ENCODE measurements at places on chromosomes 5 and 9.

GRCh38 chr9:135268981-135269380, 181.5 kb downstream of the OLFM1 start:
- DNase-seq, result no peak

- no peak for DNase-seq
Measured at GRCh38 chr5:136382071-136382470, 16.7 kb upstream of the TRPC7 start.

DNA sequence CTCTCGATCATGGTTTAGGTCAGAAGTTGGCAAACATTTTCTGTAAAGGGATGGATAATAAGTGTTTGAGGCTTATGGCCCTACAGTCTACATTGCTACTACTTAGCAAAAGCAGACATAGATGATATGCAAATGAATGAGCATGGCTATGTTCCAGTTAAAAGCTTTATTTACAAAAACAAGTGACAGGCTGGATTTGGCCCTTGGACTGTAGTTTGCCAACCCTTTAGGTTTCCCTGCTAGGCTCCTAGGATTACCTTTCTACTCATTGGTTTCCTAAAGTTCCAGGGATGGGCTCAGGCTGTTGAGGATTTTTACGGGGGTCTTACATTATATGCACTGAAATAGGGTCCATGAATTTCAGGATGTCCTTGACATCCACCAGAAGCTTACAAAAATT, 57.5 kb downstream of the GPR21 start:
- no peak for DNase-seq

- no peak for DNase-seq
Measured at GRCh38 chr5:137997726-137998213, 35.1 kb downstream of the FAM13B start.

- no peak for DNase-seq
Measured at GRCh38 chr5:107040907-107041306, 629.8 kb downstream of the EFNA5 start.

DNA sequence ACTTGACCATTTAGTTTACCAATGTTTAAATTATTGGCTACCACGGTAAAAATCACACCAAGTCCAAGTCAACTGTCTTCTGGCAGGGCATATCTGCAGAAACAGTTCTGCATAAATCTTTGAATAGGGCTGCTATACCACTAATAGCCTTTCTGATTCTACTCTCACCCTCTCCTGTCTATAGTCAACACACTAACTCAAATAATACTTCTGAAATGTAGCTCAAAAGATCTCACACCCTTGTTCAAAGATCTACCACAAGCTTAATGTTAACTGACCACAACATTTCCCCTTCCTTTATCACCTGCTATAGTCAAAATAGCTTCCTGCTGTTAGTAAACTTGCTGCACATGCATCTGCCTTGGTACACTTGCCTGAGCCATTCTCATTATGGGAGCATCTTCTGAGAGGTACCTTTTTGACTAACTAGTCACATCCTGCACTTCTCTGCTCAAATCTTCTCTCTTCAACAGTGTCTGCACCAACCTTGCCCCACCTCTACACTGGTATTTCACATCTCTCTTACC, 319.4 kb downstream of the CDH10 start:
- no peak for DNase-seq

GRCh38 chr9:98236901-98237487, 18.5 kb downstream of the TBC1D2 start:
- no peak for DNase-seq

DNA sequence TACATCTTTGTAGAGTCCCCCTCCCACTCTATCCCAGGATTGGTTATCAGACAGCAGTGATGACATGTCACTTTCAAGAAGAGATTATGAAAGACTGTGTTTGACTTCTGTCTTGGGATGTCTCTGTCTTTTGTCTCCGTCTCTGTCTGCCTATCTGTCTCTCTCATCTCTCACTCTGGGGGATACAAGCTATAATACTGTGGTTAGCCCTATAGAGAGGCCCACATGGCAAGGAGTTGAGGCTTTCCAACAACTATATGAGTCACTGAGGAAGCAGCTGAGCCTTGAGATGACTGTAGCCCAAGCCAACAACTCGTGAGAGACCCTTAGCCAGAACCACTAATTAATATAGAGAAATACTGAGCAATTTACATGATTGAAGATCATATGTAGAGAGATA, 284.8 kb downstream of the PDE4D start:
- no peak for DNase-seq

GRCh38 chr5:76210946-76211345, 127.8 kb downstream of the SV2C start:
- no peak for DNase-seq

- no peak for DNase-seq
Measured at GRCh38 chr9:137280474-137281344, 3.2 kb downstream of the TOR4A start.

- DNase-seq, result no peak
Measured at GRCh38 chr9:126151686-126152134, 174.9 kb upstream of the MVB12B start.

DNA sequence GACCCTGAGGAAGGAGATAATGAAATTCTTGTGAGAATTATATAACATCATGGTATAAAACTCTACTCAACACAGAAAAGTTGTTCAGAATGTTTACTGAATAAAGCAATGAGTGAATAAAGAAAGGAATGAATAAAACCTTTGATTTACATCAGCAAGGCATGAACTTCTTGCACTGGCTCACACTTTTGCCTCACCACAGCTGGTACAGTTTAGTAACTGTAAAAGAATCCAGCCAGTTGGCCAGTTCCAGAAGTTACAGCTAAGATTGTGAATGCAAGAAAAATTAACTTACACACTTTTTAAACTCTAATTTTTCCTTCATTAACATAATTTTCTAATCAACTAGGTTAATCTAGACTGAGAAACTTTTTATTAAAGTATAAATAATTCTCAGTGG, 490.9 kb downstream of the NFIB start:
- DNase-seq, result no peak

GRCh38 chr9:13971415-13971814, 342.5 kb downstream of the NFIB start:
- DNase-seq, result no peak

- no peak for DNase-seq
Measured at GRCh38 chr5:116453988-116454411, 120.6 kb downstream of the SEMA6A start.

DNA sequence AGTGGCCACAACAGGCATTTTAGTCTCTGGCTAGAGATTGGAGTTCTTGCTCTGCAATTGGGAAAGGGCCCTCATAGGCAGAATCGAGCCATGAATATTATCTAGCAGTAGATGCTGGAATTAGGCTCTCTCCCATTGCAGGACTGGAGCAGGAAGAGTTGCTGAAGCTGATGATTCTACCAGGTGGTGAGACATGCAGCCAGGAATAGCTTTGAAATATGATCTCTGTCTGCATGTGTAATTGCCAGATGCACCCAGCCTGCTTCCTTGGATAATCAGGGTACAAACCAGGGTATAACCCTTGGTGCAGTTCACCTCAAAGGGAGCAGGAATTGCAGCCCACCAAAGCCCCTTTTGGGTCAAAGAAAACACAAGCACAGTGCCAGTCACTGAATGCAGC, 211.4 kb upstream of the FTMT start:
- no peak for DNase-seq

- no peak for DNase-seq
Measured at GRCh38 chr5:93583439-93583767, 381 bp downstream of the NR2F1 start.

DNA sequence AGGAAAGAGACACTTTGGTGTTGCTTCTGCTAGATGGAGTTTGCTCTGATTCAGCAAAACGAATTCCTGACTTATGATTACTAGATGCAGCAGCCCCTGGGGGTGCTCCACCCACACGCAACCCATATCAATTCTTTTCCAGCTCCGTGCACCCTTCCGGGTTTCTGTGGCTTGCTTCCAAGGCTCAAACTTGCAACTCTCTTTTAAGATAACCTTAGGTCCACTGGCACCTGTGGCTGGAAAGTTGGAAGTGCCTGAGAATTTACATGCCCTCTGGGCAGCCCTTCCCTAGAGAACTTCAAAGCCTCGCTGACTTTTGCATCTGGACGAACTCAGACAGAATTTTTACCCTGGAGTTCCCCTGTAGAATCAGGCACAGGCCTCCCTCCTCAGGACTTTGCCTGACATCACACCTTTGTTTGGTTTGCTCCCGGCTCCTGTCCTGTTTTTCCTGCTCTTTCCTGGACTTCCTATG, 224.9 kb downstream of the SNX18 start:
- no peak for DNase-seq

GRCh38 chr5:107294211-107294550, 376.6 kb downstream of the EFNA5 start:
- no peak for DNase-seq

GRCh38 chr9:94900222-94901018, 173.9 kb downstream of the AOPEP start:
- DNase-seq, result no peak

GRCh38 chr9:133580419-133580738, 28.8 kb downstream of the FAM163B start:
- DNase-seq, result no peak

- DNase-seq, result no peak
Measured at GRCh38 chr5:6434731-6435130, 13.9 kb upstream of the UBE2QL1 start.

DNA sequence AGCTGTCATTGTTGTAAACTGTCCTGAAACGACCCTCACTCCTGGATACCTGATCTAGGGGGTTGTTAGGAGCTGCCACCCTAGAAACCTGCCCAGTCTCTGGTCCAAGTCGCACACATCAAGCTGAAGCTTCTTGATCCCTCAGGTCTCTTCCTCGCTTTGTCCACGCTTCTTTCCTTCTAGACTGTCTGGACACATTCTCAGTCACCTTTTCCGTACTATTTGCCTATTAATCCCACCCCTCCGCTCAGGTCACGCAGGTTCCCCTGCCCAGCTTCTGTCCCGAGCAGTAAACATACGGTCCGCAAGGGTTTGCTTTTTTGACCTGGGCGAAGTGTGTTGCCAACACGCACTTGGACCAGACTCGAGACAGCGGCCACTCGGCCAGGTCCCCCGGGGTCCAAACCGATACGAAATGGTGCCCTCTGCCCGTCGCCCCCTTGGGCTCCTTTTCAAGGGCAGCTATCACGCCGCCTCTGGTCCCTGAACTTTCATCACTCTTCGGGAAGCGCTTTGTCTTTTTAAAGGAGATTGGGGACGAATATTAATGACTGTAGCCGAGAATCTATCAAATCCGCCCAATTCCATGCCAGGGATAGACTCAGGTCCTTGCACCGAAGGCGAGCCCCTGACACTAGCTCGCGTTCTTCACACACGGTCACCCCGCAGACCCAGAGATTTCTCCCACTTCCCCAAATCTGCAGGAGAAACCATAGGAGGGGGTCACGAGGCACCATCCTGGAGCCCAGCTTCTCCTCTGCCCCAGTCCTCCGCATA, 814 bp downstream of the PLCXD3 start:
- no peak for DNase-seq

DNA sequence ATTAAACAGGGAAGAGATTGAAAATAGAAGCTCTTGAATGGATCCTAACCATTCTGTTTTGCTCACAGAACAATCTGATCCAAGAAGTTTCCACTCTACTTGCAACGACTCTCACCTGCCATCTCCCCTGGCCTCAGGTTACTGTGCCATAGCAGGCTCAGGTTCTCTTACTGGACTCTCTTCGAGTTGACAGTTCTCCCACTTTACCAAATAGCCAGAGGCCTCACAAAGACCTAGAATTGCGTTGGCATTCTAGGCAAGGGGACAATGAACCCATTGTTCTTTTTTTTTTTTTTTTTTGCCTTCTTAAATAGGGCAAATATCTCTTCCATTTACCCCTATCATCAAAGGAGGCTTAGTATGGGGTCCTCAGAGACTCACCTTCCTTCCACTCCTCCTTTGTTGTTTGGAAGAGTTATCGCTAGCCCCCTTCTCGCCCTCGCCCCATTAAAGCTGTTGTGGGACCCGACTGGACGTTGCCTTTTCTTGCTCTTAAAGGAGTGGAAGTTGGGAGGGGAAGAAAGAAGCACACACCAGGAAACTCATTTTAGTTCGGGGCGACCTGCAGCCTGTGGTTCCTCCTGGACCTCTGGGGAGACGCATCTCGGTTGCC, 688 bp upstream of the PLPPR1 start:
- no peak for DNase-seq

DNA sequence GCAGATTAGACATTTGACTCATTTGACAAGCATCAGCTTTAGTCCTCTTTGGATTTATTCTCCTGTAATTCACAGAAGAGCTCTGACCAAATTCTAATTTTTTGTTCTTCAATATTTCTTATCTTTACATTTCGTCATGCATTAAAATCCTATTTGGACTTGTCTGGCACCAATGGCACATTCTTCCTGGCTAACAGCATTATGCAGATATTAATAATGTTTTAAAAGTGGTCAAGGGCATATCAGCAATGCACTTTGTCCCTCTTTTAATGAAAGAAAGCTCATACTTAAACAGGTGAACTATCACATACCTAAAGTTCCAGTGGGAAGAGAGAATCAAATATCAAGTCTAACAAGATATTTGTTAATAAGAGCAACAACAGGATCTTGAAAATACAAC, 270.4 kb downstream of the ARL15 start:
- no peak for DNase-seq

GRCh38 chr9:35682051-35682450, 7.7 kb downstream of the TPM2 start:
- no peak for DNase-seq

- DNase-seq, result no peak
Measured at GRCh38 chr5:160463740-160464465, 42.2 kb downstream of the PTTG1 start.

DNA sequence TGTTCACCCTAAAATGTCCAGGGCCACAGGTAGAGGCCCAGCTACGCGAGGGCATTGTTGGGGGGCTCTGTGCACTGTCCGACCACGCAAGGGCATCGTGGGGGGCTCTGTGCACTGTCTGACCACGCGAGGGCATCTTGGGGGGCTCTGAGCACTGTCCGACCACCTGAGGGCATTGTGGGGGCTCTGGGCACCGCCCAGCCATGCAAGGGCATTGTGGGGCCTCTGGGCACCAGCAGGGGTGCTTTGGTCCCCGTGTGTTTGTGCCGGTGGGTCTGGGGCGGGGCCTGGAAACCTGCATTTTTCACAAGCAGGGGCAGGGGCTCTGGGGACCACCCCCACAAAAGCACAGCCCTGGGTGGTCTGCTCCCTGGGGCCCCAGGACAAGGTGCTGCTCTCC, 41.5 kb upstream of the RXRA start:
- DNase-seq, result no peak

GRCh38 chr9:2966565-2967300, 122.8 kb upstream of the PUM3 start:
- no peak for DNase-seq

- DNase-seq, result no peak
Measured at GRCh38 chr9:107213561-107214028, 69.5 kb upstream of the RAD23B start.

DNA sequence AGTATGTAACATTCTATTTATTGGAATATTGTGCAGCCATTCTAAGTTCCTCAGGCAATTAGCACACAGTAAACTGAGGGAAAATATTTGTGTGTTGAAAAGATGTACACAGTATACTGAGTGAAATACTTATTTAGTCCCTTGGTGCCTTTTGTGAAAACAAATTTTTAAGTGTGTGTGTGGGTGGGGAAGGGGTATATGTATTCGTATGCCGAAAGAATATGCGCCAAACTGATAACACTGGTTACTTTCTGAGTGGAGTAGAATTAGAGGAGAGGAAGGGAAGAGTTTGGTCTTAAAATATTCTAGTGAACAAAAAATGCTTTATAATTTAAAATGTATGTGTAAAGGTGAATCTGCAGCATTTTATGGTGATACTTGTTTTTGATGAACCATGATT, 3.1 kb downstream of the DCP2 start:
- DNase-seq, result no peak
